ENCODE measurements at places on chromosomes 6 and 20.

- DNase-seq, result no peak
These were observed 683.6 kb downstream of the BCKDHB start for GRCh38 chr6:80789912-80790570.

- DNase-seq, result no peak
These were observed 20.4 kb upstream of the FUCA2 start for GRCh38 chr6:143531720-143532499.

DNA sequence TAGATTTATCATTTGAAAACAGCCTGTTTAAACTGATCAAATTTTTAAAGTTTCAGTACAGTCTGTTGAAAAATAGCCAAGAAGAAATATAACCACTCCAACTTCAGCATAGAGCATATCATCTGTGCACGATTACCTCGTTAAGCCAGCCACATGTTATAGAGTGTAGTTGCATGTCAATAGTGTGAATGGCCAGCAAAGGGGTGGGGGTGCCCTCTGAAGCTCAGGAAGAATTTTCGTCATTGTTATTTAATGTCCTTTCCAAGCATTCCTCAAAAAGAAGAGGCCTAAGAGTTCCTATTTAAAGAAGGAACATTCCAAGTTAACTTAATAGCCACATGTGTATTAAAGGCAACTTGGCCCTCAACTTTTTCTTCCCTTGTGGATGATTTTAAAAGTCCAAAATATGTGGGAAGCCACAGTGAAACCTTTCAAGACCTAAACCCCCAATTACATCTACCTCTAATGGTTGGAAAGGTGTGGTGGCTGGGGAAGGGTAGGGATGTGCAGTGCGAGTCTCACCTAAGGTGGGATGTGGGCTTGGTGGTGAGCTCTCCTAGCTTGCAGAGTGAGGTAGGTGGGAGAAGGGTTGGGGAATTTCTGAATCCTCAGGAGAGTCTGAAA, 1.8 kb upstream of the CCN2 start:
- no peak for DNase-seq

- DNase-seq, result no peak
These were observed 11.5 kb downstream of the SERPINB1 start for GRCh38 chr6:2830183-2830582.

GRCh38 chr20:8021541-8022269, 2.1 kb upstream of the TMX4 start:
- DNase-seq, result no peak

DNA sequence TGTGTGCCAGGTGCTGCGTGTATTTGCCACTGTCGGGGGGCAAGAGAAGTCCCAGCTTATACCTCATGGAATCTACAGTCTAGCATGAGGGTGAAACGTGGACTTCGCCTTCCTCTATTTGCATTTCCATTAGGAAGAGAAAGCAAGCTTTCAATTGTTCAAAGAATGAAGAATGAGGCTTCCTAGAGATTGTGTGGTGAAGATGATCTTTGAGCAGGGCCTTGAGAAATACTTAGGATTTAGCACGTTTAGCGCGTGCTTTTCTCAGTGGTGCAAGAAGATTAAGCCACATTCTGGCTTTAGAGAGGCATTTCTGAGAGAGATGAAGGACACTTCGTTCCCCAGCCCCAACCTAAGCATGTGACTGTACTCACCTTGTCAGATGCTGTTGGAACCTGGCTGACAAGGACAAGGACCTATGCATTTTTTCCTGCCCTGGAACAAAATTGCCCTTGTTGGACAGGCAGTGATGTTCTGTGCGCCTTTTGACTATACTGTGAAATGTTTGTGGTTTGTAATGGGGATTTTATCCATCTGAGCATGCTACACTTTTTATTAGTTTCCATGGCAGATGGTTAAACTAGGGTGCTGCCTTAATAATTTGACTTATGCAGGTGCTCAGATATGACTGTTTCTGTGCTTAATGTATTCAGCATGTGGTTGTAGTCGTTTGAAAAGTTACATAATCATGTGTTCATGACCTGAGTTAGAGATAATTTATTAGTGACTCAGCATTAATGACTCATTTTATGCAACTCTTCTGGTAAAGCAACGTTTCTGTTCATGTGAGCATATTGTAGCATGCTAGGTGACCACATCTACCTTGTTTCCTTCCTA, 10.7 kb downstream of the TULP4 start:
- DNase-seq, result no peak

GRCh38 chr20:23857962-23858595, 21.5 kb downstream of the CST5 start:
- DNase-seq, result no peak

DNA sequence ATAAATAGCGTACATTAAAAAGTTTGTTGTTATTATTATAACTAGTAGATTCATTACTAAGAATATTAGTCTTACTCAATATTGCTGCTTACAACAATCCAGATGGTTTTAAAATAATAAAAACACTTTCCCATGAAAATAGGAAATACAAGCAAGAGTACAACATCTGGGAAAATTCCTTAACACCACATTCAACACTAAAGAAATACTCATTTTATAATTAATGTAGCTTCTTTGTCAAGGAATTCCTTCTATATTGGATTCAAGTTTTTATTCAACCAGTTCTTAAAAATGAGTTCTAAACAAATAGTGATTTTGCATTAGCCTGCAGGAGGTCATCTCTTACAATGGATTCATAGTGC, 650.3 kb upstream of the SLC35B3 start:
- DNase-seq, result no peak
